ENCODE measurements at places on chromosomes 6 and 20.

DNA sequence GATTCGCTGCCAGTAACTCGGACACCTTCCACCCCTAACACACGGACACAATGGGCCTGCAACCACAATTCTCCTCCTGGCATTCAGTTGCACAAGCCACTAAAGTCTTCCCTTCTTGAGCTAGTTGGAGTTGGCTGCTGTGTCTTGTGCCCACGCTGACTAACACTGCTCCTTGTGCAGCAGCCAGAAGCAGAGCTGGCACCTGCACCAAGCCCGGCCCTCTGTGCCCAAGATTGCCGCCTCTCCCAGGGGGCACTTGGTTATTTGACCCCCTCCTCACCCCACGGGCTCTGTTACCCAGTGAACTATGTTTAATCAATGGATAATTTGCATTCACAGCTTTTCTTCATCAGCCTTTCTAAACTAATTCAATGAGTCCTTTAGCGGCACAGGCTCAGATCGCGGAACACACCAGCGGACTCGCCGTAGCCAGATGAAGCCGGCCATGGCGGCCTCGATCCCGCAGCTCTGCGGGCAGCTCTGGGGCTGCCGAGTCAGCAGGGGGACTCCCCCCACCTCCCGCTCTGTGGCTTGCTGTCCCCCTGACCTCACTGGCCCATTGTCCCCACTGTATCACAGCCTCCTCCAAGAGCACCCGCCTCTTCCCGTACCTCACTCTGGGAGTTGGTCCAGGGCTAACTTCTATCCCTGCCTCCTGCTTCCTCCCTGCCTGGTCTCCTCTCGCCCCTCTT lies 94.8 kb upstream of the AFDN start:
- DNase-seq: no peak

DNA sequence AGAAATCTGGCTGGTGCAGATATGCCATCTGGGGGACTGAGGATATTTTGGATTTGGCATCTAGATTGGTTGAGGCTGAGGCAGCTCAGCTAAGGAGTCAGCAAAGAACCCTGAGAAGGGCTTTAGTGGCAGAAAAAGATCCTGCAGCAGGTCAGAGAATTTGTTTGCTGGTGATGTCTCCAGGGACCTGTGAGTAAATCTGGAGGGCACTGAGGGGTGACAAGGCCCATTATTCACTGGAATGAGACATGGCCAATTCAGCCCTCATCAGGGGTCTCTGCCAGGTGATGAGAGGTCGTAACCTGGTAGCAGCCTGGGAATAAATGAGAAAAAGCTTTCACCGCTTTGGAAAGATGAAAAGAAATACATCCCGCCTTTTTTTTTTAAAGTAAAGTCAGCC lies 118.3 kb upstream of the FBXL4 start:
- no peak for DNase-seq

DNA sequence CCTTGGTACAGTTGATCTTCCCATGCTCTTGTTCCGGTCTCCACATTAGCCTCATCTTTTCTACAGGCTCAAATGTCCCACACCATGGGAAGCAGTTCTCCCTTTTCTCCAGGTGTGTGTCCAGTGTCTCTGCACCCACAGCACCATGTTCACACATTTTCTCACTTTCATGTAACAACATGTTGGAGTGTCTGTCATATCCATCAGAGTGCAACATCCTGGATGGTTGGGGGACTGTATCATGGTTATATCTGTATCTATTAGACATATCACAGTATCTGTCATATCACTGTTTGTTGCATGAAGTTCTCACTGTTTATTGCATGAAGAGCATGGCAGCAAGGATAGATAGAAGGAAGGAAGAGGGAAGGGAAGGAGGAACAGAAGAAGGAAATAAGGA lies 635.6 kb downstream of the EPM2A start:
- no peak for DNase-seq

GRCh38 chr20:32052778-32053362 lies 828 bp downstream of the HCK start:
- no peak for DNase-seq

- DNase-seq: no peak
These were observed 29.8 kb upstream of the SMIM28 start for GRCh38 chr6:138347864-138348263.

- DNase-seq: no peak
These were observed 4.9 kb upstream of the ANGPT4 start for GRCh38 chr20:921068-921467.

DNA sequence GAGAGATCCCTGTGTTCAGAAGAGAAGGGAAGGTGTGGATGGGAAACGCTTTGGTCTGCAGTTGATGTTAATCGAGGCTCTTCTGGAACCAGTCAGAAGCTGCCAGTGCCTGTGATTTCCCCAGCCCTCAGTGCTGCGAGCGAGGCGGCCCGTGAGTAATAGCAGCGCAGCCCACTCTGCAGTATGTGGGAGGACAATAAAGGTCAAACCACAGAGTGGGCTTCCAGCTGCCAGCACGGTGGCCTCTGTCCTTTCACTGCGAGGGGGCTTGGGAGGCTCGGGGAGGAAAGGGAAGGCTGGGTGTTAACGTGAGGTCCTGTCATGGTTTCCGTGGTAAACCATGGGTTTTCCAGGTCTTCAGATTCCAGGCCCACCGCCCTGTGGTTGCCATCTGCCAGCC lies 32.3 kb upstream of the TAGAP start:
- no peak for DNase-seq

All from RWPE1 (cell line).